Inflammatory macrophage (primary cell): ENCODE measurements at places on chromosomes 1 and 21.

DNA sequence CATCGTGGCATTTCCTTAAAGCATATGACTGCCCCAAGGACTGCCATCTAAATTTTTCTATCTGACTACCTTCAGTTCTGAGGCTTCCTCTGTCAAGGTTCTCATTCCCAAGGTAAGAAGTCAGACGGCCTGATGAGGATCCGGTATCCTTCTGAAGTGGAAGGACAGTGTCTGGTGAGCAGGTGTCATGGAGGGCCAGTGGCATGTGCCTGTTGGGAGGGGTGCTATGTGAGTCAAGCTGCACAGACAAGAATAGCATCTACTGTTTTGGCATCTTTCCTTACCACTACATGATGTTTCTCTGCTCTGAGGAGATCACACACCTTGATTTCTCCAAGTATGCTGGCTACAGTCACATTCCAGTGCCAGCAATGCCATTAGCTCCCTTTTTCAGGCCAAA lies 99.6 kb upstream of the RGS1 start:
- DNase-seq, result no peak

DNA sequence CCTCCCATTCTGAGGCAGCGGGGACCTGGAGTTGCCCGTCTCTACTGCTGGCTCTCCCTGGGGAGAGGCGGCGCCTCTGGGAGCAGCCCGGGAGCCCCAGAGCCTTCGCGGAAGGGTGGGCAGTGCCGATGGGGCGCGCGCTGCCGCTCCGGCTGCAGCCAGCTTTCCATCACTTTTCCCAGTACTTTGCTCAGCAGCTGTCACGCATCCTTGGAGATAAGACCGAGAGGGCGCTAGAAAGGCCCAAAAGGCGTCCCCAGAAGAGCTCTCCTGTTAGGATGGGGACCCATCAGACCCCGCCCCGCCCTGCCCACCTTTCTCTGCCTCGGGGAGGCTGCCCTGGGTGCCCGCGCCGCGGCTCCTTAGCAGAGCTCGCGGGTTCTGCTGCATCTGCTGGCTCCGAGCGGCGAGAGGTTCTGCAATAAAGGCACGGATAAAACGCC lies 534 bp downstream of the KCNH1 start:
- no peak for DNase-seq

DNA sequence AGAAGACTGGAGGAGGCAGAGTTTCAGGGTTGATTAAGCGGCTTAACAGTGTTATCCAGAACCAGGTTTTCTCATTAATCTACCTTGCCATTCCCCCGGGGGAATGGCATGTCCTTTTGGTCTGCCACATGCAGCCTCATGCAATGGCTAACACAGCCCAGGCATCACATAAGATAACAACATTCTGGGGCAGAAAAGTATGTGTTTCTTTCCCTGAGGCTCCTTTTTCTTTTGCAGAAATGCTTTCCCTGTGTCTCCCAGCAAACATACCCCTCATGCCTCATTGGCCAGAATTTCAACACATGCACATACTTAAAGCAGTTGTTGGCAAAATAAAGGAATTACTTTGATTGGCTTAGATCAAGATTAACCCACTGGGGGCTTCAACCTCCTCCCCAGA lies 98.6 kb downstream of the OMA1 start:
- DNase-seq, result no peak

DNA sequence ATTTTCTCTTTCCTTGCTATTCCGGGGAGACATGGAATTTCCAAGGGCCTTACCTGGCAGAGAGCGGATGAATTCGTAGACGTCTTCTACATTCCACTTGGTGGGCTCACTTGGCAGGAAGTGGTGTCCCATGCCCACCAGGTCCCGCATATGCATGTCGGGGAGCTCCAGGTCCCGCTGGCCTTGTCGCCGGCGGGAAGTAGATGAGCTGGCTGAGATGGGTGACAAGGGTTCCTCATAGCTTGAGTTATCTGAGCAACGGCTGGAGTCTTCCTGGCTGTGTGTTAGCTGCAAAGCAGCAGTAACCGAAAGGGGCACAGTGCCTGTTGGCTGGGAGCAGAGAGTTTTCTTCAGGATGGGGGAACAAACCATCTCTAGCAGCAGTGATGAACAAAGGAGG lies 7.9 kb upstream of the A3GALT2 start:
- no peak for DNase-seq

DNA sequence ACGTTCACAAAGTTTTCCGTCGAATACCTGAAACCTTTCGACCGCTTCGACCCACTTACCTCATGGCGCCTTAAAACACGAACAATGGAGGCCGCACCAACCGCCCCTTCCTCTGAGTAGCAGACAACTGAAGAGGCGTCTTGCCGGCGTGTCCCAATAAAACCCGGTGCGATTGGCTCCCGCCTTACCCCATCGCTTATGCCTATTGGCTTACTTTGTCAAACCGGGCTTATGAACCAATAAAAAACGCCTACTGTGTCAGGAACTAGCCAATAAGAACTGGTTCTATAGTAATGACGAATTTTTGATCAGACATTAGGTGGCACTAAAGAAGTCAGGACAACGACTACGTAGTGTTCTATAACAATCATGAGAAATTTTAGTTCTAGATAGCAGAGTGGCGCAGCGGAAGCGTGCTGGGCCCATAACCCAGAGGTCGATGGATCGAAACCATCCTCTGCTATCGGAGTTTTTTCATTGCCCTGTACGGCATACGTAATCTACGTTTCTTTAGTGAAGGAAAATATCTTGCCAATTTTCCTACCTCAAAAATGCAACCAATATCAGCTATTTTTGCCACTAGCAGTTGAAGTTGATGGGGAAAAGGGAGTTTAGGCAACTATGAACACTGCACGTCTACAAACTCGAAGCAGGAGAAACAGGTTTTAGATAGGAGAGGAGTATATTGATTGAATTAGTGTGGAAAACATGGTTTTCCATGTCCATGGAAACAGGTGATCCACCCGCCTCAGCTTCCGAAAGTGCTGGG lies at the start of gene ILF2:
ILF2 (minus strand) TSS at position 135 of the 769 bp plus-strand sequence; CDS start at position 64, 71 bp downstream.
- DNase-seq, result peak; percentile 100

DNA sequence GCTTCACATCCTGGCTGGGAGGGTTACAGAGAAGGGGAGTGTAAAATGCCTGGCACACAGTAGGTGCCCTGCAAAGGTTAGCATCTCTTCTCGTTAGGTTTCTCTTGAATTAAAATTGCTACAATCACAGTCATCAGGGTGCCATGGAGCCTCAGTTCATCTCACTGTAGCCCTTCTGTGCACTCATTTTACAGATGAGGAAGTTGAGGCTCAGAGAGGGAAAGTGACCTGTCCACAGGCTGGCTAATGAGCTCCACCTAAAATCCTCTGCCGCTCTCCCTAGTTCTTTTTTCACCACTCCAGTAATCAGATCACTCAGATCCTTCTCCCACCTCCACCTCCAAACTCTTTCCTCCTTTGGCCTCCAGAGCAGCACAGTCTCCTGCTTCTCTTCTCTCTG lies 13.5 kb upstream of the AHDC1 start:
- DNase-seq, result no peak

GRCh38 chr1:168623831-168624230 lies 47.4 kb downstream of the XCL1 start:
- DNase-seq, result no peak

GRCh38 chr1:177480741-177481305 lies 310.1 kb downstream of the BRINP2 start:
- DNase-seq, result no peak

GRCh38 chr1:53141487-53142055 lies 867 bp downstream of the SLC1A7 start:
- no peak for DNase-seq

GRCh38 chr1:152359906-152360305 lies at the start of gene FLG2:
FLG2 (minus strand) TSS chr1:152360006; CDS start chr1:152358884, 1,122 bp downstream.
- no peak for DNase-seq

GRCh38 chr1:92363401-92363800 lies 64.5 kb downstream of the RPAP2 start:
- no peak for DNase-seq

GRCh38 chr1:111895017-111895416 lies 94.5 kb downstream of the KCND3 start:
- DNase-seq, result no peak

DNA sequence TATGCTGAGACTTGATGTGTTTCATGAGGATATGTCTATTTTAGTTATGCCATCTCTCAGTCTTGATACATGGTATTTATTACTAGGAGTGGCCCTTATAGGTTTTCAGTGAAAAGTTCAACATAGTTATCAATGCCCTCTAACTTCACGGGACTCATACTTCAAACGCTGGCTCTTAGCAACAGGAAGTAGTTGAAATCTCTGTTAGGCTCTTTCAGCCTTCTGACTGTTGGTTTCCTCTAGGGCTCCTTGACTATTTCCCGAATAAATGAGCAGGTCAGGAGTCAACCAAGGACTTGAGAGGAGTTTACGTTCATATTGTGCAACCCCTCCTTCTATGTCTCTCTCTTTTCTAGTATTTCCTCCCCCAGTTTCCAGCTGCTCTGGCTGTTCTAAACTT lies 141.8 kb downstream of the RGS7 start:
- DNase-seq, result no peak

DNA sequence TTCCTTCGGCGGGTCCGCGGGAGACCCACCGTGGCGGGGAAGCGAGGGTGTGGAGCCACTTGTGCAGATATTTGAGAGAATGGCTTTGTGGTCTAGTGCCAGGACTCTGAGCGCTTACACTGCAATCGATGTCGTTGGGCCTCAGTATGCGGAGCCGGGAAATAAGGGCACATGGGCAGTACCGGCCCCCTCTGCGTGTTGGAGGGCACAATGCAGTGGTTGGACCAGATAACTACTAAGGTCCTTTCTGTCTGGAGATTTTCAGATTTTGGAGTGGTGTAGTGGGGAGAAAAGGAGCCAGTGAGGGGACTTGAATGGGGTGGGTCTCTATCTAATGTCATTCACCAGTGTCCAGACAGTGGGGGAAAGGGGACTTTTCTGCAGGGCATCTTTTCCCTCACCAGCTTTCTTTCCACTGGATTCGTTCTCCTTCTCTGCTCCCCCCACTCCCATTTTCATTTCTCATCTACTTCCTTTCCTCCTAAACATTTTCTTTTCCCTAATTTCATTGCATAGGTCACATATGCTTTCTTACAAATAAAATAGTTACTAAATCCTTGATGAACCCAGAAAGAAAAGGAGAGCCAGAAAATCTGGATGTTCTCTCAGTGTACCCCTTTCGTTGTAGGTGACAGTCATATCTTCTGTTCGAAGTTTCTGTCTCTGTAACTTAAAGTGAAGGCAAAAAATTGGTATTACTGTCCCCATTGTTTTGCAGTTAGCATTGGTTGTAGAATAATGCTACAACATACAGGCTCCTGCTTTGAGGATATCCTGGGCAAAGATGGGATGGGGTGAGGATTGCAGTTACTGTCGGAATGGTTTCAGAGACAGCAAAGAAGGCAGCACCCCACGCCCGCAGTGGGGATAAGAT lies 1.4 kb downstream of the ATF3 start:
- DNase-seq, result no peak

DNA sequence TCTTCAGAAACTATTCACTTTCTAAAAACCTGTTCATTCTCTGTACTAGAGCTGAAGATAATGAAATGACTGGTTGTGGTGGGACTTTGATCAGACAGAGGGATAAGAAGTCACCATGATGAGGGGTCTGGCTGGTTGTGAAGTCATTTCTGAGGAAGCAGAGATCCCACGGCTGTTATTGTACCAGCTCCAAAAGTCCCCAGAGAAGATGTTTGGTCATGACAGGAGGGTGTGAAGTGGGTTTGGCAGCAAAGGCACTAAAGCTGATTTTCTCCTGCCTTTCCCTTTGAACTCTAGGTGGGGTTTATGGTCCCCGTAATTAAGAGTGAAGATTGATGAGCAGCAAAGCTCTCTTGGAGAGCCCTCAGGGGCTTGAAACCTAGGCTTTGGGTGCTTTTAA lies 103.1 kb upstream of the CACHD1 start:
- no peak for DNase-seq

GRCh38 chr1:236654957-236655356 lies 31.3 kb upstream of the ACTN2 start:
- DNase-seq, result no peak

GRCh38 chr1:59172693-59173092 lies 124.2 kb upstream of the FGGY start:
- DNase-seq, result no peak

GRCh38 chr21:31136891-31137290 lies 98.6 kb upstream of the KRTAP19-8 start:
- no peak for DNase-seq

- DNase-seq, result peak; percentile 13
These were observed 719 bp downstream of the MFAP2 start for GRCh38 chr1:16979475-16980327.

DNA sequence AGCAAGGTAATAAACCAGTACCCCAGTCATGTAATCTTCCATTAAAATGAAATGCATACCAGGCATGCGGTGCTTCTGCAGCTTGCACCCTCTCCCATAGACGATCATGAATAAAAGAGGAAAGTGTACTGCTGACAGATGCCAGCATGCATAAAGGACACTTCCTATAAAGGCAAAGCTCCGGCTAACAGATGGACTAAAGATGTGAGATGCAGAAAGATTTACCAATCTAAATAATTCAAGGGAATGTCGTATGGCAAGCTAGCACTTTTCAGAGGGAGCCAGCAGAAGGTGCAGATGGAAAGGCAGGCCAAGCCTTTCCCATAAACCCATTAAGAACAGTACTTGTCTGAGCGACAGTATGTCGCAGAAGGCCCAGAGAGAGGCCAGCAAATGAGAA lies 542.0 kb downstream of the NUF2 start:
- no peak for DNase-seq

- no peak for DNase-seq
These were observed 6.7 kb downstream of the C1QTNF12 start for GRCh38 chr1:1239614-1240347.
